ENCODE measurements at places on chromosomes 1 and 21.

GRCh38 chr1:206487970-206488369, 17.7 kb downstream of the IKBKE start:
- DNase-seq, result no peak

GRCh38 chr1:79708646-79709265, 702.2 kb upstream of the ADGRL4 start:
- no peak for DNase-seq

- no peak for DNase-seq
These were observed 114.3 kb downstream of the NAV1 start for GRCh38 chr1:201653233-201653632.

DNA sequence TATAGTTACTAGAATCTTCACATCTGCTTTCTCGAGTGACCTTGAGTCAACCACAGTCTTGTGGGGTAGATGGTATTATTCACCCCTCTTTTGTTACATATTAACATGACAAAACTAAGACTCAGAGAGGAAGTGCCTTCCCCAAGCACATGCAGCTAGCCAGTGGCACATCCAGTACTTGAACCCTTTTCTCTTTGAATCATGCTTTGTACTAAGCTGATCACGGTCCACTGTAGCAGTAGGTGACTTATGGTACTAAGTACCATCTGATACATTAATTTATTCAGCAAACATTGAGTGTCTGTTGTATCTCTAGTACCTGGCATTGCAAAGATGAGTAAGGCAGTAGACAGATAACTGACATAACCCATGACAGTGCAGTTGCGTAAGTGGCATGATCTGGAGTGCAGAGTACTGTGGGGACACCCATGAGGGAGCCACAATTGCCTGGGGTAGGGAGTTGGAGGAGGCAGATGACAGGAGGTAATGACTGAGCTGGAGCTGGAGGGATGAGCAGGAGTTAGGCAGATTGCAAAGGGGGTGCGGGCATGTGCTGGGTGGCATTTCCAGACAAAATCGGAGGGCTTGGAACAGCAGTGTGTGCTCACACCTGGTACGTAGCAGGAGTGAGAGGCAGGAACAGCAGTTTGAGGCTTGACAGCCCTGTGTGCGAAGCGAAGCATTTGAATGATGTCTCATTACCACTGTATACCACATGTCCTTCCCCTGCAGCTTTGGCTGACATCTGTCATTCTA, 29.8 kb downstream of the UCK2 start:
- no peak for DNase-seq

DNA sequence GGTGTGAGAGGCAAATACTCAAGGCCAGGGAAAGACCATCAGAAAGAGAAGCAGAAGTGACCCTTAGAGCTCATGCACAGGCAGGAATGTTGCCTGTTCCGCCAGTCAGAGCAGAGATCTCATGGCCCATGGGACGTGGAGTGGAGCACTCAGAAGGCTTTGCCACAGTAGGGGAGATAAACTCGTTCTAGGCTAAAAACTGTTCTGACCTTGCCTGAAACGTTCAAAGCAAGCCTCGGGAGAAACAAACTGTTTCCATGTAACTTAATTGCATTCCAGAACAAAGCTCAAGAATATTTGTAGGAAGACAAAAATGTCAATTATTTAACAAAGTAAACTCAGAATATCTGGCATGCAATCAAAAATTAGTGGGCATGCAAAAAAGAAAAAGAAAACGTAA, 20.7 kb upstream of the SLC19A1 start:
- DNase-seq, result no peak

DNA sequence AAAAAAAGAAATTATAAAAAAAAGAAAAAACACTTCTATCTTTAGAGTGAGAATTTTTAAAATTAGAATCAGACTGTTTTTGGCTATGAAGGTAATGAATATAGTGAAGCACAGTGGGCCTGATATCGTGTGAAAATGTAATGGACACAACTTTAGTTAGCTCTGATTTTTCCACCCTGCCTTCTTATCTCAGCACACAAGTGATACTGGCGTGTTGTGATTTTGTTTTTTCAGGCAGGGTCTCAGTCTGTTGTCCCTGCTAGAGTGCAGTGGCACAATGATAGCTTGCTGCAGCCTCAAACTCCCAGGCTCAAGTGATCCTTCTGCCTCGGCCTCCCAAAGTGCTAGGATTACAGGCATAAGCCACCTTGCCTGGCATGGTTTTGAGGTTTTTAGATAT, 22.3 kb downstream of the MACF1 start:
- DNase-seq, result no peak

DNA sequence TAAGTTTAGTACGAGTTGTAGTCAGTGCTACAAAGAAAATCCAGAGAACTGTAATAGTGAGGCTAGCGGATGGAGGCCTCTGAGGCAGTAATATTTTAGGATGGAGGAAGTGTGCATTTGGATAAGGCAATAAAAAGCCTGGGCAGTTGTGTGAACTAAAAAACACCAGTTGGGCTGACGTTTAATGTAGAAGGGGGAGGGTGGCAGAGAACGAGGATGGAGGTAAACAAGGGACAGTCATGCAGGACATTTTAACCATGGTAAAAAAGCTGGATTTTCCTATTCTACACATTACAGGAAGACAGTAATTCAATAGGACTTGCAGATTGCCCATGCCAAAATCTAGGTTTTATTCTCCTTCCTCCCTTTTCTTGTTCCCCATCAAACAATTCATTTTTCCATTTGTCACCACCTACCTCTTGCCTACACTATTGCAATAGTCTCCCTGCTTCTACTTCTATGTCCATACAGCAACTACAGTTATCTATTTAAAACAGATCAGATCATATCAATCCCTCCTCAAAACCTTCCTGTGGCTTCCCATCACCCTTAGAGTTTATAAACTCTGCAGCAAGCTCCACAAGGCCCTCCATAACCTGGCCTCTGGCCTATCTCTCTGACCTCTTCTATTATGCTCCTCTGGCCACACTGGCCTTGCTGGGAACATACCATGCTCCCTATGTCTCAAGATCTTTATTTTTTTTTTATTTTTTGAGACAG, 27.7 kb downstream of the ERO1B start:
- no peak for DNase-seq

DNA sequence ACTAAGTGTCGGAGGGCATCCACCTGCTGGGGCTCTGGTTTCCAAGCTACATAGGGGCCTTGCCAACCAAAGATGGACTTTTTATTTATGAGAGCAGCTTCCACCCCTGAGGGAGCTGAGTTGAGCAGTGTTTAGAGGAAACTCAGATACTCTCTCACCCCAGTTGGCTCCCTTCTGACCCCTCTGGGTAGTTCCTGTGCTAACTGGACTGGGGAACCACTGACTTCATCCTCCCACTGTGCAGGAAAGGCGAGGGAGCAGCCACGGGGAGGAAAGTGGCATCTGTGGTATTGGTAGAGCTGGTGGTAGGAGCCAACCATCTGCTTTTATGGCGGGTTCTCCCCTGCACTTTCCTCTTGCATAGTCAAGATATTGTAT, 70.4 kb downstream of the MPZL1 start:
- DNase-seq, result no peak

- no peak for DNase-seq
These were observed 26.8 kb downstream of the EIF4G3 start for GRCh38 chr1:21149855-21150432.

GRCh38 chr1:153752571-153753195, 22.5 kb upstream of the SLC27A3 start:
- no peak for DNase-seq

- DNase-seq, result no peak
These were observed 101.5 kb upstream of the IFFO2 start for GRCh38 chr1:19057784-19058475.

DNA sequence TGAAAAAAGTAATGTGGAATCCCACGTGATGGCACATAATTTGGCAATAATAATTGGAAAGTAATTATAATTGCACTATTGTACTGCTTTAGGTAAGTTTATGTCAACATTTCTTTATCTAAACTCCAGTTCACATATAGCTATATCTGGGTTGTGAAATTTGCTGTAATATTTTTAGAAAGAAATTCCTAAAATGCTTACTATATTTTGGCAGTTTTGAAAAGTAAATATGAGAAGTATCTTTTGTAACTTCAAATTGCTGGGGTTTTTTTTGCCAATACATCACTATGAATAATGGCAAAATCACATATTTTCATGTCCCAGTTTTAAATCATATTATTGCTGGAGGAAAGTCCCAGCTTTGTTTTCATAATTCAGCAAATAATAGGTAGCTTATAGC, 197.5 kb downstream of the PDE4B start:
- no peak for DNase-seq

GRCh38 chr1:194155962-194156361, 969.5 kb upstream of the B3GALT2 start:
- no peak for DNase-seq

DNA sequence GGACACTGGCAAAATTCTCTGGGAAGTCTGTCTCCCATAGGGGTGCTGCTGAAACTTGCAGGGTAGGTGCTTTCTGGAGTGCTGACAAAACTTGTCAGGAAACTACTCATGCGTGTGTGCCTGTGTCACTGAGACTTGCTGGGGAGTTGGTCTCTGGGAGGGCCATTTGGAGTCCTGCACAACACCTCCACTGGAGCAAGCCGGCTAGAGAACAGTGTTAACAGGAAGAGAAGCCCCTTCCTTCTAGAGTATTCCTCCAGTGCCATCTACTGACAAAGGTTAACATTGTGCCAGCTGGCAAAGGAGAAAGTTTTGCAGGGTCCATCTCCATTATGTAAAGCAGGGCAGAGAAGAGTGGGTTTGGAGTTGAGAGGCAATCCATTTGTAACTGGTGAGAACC, 30.0 kb downstream of the ZMYM4 start:
- DNase-seq, result peak; percentile 2

GRCh38 chr1:65195495-65196417, 47.8 kb downstream of the AK4 start:
- no peak for DNase-seq

- DNase-seq, result no peak
These were observed 100.3 kb downstream of the PHTF1 start for GRCh38 chr1:113659035-113659434.

All from substantia nigra (tissue), 51 donors.